ENCODE measurements at places on chromosomes 12 and 14. TPM values are rescaled to one million over a fixed set of nuclear protein-coding genes. Genes with fewer than 3 reads are reported as not detected.

DNA sequence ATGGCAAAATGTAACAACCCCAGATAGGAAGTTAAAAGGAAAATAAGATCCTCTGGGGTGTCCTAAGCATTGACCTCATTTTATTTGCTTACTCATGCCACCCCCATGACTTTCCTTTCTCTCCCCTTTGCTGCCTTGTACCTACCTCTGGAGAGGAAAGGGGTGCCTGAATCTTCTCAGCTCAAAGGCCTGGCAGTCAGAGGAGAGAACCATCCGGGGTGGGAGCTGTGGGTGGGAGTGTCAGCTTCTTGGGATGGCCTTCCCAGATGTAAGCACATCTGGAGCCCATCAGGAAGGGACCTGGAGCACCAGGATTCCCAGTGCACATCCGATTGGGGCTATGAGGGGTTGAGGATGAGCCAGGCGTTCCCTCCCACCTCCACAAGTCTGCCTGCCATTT, 5.2 kb upstream of the ITGA5 start:
- DNase-seq, result no peak

DNA sequence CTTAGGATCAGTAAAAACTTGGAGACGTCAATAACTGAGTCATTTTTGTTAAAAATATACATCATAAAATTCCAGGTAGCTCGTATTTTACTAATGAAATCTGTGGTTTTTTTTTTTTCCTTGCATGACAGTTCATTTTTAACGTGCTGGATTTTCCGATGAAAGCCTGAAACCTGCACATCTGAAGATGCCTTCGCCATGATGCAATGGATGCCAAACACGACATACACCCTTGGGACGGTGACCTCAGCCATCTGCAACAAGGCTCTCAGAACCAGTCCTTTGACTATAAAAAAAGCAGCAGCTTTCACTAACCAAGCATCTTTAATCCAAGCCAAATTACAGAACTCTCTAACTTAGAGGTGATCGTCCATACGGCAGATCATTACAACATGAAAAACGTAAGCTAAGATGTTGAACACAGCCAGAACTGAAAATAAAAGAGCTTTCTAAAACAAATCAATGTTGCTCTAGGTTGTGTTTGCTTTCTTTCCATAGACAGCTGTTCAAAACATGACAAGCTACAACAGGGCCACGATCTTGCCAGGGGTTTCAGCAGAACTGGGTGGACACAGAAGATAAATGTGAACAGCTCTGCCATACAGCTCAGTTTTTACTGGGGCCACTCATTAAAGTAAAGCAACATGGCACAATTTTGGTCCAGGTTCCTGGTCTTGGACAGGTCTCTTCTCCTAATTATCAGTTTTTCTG, 7.8 kb downstream of the NIN start:
- no peak for DNase-seq

GRCh38 chr12:57836442-57837375, 9.8 kb downstream of the CTDSP2 start:
- DNase-seq, result peak; percentile 95

DNA sequence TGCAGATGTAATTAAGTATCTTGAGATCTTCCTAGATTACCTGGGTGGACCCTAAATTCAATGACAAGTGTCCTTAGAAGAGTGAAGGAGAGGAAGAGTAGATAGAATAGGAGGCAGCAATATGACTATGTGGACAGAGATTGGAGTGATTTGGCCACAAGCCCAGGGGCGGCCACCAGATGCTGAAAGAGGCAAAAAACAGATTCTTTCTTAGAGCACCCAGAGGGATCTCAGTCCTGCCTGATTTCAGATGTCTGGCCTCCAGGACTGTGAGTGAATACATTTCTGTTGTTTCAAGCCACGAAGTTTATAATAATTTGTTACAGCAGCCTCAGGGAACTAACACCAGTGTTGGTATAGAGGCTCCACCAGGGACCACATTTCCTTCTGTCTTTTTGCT, 67.3 kb downstream of the DACT1 start:
- no peak for DNase-seq

GRCh38 chr14:77584809-77585208, 31.6 kb downstream of the SPTLC2 start:
- DNase-seq, result no peak

- no peak for DNase-seq
Measured at GRCh38 chr12:108779998-108780688, 48.8 kb upstream of the CORO1C start.

DNA sequence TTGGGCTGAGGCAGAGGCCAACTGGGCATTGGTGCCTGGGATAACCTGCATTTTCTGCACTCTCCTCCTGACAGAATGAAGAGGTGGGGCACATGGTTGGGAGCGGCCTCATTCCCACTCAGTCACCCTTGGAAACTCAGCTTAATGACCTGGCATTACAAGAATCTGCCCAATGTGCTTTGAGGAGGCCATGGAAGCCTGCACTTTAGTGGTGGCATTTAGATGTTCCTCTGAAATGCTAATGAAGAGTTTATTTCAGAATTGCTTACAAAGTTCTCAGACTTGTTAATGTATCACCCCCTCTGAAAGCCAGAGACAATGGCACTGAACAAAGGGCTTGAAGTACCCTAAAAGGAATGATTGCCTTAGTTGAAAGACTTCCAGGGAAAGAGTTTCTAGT, 71.4 kb upstream of the PARP11 start:
- no peak for DNase-seq

- peak; percentile 35 for DNase-seq
Measured at GRCh38 chr14:70807898-70808415, 1.4 kb downstream of the MAP3K9 start.

- no peak for DNase-seq
Measured at GRCh38 chr12:13088496-13088895, 15.0 kb downstream of the GSG1 start.

NRL gene
- total RNA-seq, result 1.6 TPM

CNTN1 gene
- 0.90 TPM for total RNA-seq

ENDOU gene
- total RNA-seq, result 0.58 TPM

Data from A673 (cell line).